Left renal pelvis (tissue), 4 donors: ENCODE measurements at places on chromosomes 5 and 9.

GRCh38 chr5:154298065-154298464, 107.5 kb downstream of the GALNT10 start:
- DNase-seq = no peak

GRCh38 chr5:95848701-95849100, 26.2 kb upstream of the GLRX start:
- DNase-seq = no peak

- DNase-seq = peak; percentile 83
Observed at GRCh38 chr9:92097997-92098482, 17.2 kb downstream of the SPTLC1 start.

DNA sequence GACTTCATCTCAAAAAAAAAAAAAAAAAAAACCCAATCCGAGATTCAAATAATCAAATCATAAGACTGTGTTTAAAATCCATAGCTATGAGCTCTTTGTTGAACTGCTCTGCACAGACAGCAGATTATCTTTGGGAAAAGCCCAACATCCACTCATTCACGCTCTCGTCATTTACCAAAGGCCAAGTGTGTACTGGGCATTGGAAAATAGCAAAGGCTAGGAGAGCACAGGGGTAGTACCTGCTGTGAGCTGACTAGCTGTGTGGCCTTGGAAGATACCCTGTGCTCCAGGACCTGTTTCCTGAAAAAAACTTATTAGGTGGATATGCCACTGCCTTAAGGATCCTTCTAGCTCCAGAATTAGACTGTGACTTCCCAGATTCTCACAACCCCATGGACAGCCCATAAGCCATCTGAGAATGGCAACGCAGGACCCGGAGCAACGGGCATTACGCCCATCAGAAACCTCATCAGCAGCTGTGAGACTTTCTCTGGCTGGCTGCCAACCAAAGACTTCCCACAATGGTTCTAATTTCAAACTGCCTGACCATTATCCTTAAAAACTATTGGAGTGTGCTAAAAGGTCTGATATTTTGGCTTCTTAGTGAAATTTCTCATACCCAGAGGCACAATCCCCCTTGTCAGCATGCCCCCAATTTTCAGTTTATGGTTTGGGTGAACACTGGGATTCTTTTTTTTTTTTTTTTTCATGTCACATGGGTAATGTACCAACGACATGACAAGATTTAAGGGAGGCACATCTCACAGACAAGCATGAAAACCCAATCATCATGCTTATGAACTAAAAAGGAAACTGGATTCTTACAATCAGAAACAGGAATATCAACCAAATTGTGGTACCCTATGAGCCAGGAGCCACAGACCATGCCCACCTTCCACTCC, 16.8 kb downstream of the SERINC5 start:
- DNase-seq = peak; percentile 48

DNA sequence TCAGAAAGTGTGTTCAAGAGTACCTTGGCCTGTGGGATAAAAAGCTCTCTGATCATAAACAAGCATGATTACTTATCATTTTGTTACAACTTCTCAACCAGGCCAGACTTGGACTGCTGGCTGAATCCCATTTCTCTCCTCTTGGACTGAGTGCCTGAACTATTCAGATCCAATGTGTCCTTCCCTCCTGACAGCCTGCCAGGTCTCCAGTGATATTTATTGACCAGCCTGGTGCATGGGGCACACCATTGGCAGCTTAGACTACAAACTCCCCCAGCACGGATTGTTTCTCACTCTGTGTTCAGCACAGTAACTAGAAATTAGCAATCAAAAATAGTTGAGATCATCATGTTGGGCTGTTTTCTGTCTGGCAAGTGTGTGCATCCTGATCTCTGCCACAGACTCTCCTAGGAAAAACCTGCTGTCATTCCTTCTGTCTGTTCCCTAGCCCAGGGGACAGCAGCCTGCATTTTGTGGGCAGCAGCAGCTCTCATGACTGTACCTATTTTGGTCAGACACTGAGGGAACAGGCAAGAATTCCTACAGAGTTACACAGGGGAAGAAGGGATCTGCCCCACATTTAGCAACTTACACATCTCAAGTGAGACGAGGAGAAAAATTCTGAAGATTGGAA, 348.1 kb downstream of the ADAMTS6 start:
- DNase-seq = no peak

DNA sequence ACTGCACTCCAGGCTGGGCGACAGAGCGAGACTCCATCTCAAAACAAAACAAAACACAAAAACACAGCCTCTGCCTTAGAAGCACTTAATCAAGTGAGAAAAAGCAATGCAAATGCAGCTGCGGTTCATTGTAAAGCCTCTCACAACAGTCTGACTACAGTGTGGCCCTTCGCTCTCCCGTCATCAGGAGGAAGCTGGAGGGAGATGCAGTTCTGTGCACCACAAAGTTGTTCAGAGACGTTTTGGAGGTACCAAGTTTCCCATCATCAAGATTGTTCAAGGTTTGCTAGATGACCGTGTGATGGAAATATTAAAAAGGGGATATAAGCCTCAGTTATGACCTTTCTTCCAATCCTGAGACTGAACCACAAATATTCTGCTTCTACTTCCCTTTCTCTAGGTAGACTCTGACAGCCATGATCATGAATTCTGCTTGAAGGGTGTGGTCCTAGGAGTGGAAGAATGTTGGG, 40.9 kb downstream of the SEC61B start:
- no peak for DNase-seq

DNA sequence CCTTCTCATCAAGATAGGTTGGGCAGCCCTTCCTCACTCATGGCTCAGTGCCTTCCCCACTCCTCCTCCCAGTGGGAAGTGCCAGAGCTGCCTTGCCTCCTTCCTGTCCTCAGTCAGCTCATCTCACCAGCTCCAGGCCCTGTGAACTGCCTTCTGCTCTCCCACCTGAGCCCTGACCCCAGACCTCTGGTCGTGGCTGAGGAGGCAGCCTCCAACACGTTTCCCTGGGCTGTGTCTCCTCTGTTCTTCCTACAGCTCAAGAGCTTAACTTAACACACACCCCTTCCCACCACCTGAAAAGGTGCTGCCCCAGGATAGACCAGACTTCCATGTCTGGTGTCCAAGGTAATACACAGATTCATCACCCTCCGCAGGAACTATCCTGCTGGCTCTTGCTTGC, 21.2 kb downstream of the IL9 start:
- DNase-seq = no peak

DNA sequence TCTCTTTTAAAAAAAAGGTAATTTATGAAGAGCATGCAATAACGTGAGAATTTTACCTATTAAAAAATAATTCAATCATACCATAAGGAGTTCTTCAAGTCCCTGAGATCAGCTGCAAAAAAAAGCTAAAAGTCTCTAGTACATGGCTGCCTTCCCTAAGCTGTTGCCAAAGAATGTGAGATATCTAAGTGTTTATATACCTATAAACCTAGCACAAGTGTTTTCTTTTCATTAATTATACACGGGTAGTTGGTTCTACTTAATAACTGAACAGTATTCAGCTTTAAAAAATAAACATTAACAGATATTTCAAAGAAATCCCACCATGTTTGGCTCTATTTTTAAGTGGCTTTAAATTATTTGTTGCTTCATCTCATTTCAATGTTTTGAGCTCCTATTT, 25.9 kb downstream of the FNBP1 start:
- DNase-seq = no peak

DNA sequence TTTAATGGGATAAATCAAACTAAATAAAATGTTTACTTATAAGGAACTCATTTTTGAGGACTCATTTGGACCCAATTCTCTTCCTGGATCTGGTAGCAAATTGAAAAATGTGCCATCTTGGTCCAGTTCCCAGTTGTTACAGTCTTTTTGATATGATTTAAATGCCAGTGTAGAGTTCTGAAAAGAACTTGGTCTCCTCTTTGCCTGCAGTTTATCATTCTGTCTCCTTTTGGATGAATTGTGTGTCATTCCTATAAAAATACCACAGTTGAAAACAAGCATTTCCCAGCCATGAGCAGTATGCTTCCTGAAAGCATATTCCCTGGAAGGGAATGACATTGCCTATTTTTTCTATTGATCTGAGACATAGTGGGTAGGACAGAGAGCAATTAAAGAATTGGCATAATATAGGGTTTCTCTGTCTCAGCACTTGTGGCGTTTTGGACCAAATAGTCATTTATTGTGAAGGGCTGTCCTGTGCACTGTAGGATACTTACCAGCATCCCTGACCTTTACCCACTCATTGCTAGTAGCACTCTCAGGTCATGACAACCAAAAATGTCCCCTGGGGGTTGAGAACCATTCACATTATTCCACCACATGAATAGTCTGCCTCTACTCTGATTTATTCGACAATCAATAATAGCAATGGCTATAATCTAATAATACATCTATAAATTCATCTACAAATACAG, 181.8 kb downstream of the NXNL2 start:
- DNase-seq = no peak

- no peak for DNase-seq
Observed at GRCh38 chr5:28369418-28369817, 1331.0 kb upstream of the CDH9 start.

- no peak for DNase-seq
Observed at GRCh38 chr5:8550921-8551320, 682.0 kb downstream of the MTRR start.

DNA sequence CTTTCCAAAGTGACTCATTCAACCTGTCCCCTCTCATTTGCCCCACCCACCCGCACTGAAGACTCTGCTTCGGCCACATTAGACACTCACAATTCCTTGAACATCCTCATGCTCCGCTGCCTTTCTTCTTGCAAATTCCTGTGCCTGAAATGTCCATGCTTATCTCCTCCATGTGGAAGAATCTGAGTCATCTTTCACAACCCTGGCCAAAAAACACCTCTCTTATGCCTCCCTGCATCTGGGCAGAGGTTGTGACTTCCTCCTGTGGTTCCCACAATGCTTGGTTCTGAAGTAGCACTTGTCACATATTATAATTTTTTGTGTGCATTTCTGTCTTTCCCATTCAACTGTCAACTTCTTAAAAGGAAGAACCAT, 238.6 kb downstream of the ENC1 start:
- no peak for DNase-seq

GRCh38 chr9:133428617-133429101, 6.5 kb downstream of the ADAMTS13 start:
- DNase-seq = no peak

GRCh38 chr9:131559421-131560000, 14.2 kb downstream of the PRRT1B start:
- DNase-seq = no peak

GRCh38 chr5:103410172-103410571, 151.6 kb downstream of the MACIR start:
- no peak for DNase-seq

DNA sequence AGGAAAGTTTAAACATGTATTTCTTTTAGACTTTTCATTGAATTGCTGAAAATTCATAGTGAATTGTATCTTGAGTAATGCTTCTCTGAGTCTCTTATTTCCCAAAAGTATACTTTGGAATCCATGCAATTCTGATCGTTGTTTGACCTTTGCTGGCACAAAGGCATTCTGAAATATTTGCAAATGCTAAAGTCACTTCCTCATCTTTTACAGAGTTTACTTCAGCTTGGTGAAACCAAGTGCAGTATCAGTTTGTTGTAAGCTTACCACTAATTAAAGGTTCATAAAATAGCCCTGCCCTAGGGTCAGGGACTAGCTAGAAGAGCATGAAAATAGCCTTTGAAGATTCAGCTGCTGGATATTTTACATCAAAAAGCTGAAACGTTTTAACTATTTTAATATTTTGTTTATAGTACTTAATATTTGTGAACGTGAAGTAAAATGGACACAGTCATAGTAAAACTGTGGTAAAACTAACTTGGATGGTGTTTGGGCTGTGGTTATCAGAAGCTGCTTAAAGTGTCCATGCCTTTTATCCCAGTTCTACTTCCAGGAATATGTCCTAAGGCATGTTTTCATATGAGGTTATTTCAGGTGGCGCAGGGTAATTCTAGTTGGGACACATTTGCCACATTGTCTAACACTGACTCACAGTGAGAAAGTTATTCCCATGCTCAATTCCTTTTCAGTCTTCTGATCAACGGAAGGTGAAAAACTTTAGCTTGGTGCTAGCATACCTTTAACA, 45.3 kb downstream of the SLC22A5 start:
- DNase-seq = no peak

DNA sequence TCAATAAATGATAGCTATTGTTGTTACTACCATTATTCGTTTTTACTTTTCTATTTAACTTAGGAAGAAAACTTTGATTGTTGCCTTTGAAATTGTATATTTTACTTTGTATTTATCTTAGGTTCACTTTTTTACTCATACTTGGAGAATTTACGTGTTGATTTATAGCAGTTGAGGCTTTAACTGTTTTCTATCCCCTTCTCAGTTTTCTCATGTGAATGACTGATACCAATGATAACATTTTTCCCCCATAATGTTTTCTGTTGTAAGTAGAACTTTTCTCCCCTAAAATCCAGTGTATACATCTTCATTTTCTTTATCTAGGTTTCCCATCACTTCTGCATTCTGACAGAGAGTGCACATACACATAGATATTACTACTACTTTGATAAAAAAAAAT, 54.4 kb downstream of the FSD1L start:
- DNase-seq = no peak

DNA sequence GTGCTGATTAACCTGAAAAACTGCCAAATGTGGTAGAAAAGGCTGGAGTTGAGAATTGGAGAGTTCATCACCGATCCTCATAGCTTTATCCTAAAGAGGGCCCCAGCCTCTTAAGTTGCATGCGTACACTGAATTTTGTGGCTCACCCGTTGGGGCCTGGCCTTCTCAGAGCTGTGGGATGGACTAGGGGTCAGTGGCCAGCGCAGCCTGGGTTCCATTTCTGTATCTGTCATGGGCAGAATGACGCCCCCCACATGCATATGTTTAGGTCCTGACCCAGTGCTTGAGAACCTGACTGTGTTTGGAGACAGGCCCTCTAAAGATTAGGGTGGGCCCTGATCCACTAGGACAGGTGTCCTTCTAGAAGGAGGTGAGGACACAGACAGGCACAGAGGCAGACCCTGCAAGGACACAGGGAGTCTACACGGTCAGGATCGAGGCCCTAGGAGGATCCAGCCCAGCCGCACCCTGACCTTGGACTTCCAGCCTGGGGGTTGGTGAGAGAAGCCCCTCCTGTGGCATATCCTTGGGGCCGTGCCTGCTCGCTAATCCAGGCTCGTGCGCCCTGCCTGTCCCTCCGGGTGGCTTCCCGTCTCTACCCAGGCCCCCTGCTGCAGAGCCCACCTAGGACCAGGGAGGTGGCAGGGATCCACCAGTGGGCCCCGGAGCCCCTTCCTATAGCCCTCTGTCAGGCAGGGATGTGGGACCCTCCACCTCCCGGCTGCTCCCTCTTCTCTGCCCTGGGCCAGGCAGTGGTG, 32.2 kb downstream of the NDUFS6 start:
- DNase-seq = no peak

DNA sequence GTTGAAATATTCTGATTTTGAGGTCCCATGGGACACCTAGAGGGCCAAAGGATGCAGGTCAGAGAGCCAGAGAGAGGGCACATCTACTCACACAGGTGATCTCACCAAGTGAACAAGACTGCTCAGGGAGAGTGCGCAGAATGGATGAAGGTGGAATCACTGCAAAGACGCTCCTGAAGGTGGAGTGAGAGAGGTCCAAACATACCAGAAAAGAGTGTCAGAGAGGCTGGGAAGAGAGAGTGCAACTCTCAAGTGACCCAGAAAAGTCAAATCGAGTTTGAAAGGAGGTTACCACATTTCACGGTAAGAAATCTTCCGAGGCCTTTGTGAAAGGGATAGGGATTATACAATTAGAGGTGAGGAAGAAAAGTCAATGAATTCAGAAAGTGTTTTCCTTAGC, 173.4 kb downstream of the EPB41L4A start:
- DNase-seq = no peak
